Skin of body (tissue), 3 donors: ENCODE measurements at places on chromosomes 4 and X. TPM values are rescaled to one million over a fixed set of nuclear protein-coding genes. Genes with fewer than 3 reads are reported as not detected.

- no peak for DNase-seq
Measured at GRCh38 chr4:69056921-69057550, 39.2 kb upstream of the UGT2B7 start.

DNA sequence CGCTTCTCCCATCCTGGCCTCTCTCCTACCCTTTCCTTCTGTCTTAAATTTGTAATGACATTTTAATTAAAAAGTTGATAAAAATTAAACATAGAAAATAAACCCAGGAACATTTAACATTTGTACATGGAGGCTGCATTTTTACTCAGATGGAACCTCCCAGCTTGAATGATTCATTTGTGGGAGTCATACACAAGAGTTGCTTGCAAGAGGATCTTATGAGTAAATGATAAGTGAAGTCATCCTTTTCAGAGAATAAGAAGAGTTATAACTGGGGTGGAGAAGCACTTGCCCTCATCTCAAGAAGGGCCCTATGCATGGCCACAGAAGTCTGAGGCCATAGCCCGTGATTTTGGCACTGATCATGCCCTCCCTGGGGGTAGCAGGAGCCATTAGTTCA is 482.9 kb upstream of the BOD1L1 start:
- no peak for DNase-seq

GRCh38 chr4:160947653-160948052 is 1216.1 kb downstream of the FSTL5 start:
- DNase-seq: no peak

DNA sequence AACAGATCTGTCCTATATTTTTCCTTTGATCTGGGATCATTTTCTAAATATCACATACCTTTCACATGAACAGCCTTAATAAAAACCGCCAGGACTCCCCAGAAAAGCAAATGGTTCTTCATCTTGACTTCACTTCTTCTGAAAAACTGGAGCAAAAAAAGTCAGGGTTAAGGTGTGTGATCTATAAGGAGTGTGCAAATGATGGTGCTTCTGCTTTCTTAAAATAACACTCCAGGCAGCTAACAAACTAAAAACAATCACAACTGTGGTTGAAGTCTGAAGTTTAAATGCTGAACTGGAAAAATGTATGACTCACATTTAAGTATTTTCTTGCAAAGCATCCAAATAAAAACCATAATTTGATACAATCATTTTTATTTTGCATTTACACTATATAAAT is at the start of gene JCHAIN:
Gene JCHAIN (minus strand): TSS at position 140 of the 400 bp plus-strand sequence. CDS start 18 bp downstream, at position 122.
- DNase-seq: no peak

DNA sequence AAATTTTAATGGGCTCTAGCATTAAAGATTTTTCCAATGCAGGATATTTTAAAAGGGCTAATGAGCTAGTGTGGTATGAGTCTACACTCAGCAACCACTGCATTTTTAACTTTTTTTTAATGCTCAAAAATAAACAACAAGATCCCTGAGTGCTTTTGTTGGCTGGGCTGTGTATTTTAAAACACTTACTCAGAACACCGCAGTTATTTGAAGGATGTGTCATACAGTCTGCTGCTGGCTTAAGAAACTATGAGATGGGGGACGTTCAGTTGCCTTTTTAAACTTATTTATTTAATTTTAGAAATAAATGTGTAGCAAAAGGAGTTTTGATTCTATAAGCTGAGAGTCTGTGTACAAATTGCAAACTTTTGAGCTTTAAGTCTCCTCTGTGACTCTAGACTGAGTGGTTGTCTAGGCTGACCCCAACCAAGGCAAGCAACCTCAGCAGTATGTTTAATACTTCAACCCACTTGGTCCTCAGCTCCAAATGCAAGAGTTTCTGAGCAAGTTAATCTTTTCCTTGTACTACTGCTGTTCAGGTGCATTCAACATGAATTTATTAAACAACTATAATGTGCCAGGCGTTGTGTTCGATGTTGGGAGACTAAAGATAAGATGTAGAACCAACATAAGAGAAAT is 278.6 kb upstream of the DIPK2B start:
- DNase-seq: no peak

DNA sequence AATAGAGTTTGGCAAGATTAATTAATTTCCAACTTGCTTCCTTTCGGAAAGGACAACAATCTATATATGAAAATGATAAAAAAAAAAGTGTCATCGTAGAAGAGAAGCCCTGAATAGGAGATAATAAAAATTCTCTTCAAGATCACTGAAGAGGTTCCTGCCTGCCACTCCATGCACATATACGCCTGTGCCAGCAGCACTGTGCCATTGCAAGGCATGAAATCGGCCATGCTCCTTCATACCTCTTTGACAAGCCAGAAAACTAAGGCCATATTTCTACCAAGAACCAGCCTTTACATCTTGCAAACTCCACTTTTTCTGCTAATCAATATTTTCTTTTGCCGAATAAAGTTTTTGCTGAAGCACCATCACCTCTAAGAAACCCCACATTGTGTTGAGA is 365.5 kb downstream of the CXXC4 start:
- DNase-seq: no peak

DNA sequence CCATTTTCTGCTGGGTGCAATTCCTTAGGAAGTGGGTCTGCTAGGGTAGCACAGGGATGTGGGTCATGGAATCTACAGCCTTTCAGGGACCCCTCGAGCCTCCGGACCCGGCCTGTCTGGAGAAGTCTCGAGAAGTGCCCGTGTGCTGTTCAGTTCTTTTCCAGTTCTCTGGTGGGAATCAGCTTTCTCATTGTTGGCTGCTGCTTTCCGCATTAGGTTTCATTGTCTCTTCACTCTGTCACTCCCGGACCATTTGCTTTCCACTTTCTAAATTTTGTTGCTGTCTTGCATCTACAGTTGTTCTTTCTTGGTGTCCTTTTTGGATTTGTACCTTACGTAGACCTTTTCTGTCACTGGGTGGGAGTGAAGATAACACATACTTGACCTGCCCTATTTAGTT is 6.1 kb downstream of the RAB9A start:
- no peak for DNase-seq

Gene C1GALT1C1
- total RNA-seq: 28.5 TPM

- DNase-seq: no peak
Measured at GRCh38 chr4:100986360-100986868, 360.9 kb downstream of the PPP3CA start.

DNA sequence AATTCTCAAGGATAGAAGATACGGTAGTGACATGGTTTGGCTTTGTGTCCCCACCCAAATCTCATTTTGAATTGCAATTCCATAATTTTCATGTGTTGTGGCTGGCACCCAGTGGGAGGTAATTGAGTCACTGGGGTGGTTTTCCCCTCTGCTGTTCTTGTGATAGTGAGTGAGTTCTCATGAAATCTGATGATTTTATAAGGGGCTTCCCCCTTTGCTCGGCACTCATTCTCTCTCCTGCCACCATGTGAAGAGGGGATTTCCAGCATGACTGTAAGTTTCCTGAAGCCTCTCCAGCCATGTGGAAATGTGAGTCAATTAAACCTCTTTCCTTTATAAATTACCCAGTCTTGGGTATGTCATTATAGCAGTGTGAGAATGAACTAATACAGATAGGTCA is 8.5 kb upstream of the SPANXN4 start:
- DNase-seq: no peak

DNA sequence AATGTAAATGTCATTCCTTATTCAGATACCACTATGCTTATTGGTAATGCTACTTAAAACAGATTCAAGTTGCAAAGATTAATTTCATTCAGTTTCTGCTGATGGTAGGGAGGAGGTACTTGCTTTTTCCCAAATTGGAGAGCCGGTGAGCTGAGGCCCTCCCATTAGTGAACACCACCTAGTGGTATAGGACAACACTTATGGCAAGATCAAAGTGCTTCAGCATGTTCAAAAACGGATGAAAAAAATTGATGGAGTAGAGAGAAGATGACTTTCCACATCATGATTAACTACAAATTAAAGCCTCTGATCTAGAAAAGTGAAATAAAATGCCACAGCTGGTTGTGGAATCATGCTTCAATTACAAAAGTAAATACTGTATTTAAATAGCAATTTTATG is 112.9 kb downstream of the MBNL3 start:
- no peak for DNase-seq

- peak; percentile 24 for DNase-seq
Measured at GRCh38 chr4:15400981-15401671, 26.7 kb upstream of the C1QTNF7 start.

Gene VMA21
- 28.7 TPM for total RNA-seq

DNA sequence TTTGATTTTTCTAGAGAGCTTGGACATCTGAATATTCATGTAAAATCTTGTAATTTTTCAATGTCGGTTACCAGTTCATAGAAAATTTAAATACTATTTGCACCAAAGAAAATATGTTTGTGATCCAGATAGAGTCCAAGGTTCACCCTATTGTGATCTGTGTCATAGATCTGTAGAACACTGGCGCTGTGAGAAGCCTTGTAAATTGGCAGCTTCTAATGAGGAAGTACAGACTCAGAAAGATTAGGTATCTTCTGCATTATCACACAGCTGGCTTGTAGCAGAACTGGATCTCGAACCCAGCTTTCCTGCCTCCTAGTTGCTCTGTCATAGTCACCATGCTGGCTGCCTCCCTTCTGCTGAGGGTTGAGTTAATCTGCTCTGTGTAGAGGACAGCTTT is 106.5 kb upstream of the PAK3 start:
- no peak for DNase-seq

DNA sequence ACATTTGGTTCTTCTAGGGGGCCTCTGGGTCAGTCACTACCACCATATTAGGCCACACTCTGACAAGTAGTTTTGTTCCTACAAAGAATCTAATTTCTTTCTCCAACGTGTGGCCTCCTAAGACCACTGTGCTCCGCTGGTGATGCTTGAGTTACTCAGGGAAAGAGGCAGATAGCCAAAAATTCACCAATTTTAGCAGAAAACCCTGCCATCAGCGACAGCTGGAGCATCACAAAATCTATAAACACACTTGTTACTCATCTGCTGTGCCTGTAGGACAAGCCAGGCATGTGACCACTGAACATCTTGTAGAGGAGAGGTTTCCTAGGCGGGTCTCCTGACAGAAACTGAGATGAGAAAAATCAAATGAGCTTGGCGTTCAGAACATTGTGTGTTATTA is 105.4 kb downstream of the SYNPO2 start:
- no peak for DNase-seq

- DNase-seq: no peak
Measured at GRCh38 chrX:98203800-98204199, 1320.1 kb downstream of the RPA4 start.

Gene SLC4A4
- total RNA-seq: 4.4 TPM

DNA sequence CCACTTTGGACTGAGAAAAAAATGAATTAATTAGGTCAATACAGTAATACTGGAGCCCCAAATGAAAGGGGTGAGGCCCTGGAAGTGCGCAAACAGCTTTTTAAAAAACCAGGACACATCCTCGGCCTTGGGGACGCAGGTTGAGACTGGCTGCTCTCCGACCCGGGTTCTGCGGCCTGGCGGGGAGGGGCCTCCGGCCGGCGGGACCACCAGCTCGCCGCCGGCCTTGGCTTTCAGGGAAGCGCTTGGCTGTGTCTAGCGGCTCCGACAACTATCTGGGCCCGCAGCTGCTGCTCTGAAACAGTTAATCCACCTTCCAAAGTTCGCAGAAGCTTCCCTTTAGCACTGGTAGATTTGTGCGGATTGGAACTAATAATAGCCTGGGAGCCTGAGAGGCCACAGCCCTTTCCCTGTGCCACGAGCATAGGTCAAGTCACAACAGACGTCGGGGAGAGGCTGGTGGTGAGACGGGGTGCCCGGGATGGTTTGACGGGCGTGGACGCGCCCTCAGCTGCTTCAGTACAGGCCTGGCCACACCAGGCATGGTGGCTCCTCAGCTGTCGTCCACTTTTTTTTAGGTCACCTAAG is 1.1 kb upstream of the SEL1L3 start:
- no peak for DNase-seq

Gene PTCHD1
- 0.99 TPM for total RNA-seq

Gene PABPC5
- total RNA-seq: 4.9 TPM

GRCh38 chr4:122744229-122744628 is 11.7 kb downstream of the BBS12 start:
- DNase-seq: no peak

DNA sequence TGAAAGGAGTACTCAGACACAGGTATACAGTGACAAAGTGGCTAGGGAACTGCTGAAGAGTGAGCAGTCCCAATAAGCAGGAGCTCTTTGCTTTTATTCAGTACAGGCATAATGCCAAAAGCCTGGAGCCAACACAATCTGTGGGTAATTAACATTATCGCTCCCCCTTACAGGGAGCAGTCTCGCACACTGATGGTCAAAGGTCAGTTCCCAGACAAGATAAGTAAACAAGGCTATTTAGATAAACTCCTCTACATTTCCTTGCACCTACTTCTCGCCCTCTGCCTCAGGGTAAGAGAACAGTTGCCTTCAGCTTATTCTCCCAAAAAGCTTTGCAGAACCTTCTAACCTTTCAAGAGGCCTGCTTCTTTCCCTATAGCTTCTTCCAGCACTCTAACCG is 73.9 kb upstream of the TAF9B start:
- DNase-seq: no peak

DNA sequence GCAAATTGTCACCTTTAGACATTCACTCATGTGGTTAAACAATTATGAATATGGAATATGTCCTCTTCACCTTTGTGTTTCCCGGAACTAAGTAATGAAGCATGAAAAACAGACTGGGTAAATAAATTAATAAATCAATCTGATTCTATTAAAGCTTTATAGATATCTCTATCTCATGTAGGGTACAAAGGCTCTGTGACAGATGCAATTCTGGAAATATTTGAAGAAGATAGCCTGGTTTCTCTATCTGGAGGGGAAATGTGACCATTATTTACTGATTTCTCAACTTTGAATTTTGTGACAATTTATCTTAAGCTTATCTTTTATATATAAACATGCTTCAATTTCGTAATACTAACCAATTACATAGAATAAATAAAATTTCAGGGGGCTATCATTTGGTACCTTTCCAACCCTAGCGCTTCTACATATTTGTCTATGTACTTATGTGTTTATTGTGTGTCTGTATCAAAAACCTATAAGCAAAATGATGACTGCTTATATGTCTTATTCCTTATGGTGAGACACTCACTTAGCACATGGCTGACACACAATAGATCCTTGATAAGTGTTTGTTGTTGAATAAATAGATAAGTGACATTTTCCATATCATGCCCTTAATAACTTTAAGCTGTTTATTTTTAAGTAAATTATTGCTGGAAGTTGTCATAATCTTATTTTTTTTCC is 9.9 kb downstream of the CTSO start:
- no peak for DNase-seq
